ENCODE measurements at places on chromosomes 1 and 21.

- DNase-seq, result no peak
Observed at GRCh38 chr1:169472738-169473137, 13.0 kb downstream of the SLC19A2 start.

GRCh38 chr1:162823231-162823630, 32.7 kb downstream of the HSD17B7 start:
- no peak for DNase-seq

- DNase-seq, result no peak
Observed at GRCh38 chr1:7636795-7637526, 134.1 kb upstream of the VAMP3 start.

DNA sequence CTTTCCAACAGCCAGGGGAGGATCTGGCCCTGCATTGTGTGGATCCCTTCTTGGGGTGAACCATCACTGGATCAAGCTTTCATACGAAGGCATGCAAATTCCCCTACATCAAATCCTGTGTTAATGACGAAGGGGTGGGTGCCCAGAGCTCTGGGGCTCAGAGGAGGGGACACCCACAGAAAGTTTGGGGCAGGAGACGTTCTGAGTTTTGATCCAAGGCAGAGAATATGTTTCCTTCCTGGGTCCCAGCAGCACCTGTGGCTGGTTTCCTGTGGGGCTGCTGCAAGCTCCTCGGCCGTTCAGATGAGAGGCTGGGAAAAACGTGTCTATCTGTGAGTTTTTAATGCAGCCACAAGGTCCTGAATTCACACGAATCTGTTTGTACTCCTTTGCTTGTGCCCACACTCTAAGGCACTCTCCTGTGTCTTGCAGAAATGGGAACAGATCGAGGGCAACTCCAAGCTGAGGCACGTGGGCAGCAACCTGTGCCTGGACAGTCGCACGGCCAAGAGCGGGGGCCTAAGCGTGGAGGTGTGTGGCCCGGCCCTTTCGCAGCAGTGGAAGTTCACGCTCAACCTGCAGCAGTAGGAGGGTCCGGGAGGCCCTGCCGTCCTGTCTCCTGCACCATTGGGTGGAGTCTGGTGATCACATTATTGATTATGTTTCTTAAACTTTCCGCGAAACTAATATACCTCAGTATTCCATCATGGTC, 147.1 kb downstream of the PGBD5 start:
- DNase-seq, result no peak

DNA sequence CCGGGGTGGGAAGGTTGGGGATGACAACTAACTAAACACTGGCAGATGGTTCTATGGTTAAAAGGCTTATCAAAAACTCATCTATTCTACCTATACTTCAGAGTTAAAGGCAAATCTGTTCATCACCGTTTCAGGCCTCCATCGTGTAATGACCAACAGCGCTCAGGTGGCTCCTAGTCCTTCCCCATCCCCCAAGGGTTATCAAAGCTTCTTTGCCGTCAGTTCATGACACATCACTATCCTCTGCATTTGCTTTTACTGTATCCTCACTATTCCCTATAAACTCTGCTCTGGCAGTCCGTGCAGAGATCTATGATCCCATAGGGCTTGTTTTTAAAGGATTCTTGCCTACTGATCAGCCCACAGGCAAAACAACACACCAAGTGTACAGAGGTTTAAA, 8.2 kb downstream of the HMGN1 start:
- DNase-seq, result no peak

- DNase-seq, result peak; percentile 87
Observed at GRCh38 chr1:1630191-1630964, 1.6 kb upstream of the MMP23B start.

- DNase-seq, result no peak
Observed at GRCh38 chr1:2530513-2531361, 674 bp upstream of the HES5 start.

GRCh38 chr1:45246760-45247159, 40.4 kb upstream of the ZSWIM5 start:
- no peak for DNase-seq

- DNase-seq, result no peak
Observed at GRCh38 chr1:155001425-155001674, 1.3 kb upstream of the ZBTB7B start.

DNA sequence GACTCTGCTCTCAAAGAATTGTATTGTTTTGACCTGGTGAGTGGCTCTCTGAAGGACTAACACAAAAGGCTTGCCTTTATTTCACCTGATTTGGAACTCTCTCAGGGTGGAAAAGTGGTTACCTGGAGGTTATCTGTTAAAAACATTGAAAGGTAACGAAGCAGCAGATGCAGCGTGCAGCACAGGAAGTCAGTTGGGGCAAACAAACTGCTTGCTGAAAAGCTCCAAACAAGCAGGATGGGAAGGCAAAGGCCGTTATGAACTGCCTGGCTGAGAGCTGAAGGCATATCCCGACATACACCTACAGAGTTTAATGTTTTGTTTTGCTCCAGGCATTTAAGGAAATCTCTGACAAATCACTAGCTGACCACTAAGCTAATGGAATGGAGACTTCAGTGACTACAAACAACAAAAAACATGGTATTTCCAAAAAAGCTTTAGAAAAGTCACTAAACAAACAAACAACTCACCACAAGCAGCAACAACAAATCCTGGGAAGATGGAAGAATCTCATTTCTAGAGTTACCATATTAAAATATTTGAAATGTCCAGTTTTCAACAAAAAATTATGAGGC, 44.3 kb upstream of the BATF3 start:
- DNase-seq, result no peak

GRCh38 chr1:157932069-157932468, 61.4 kb upstream of the KIRREL1 start:
- DNase-seq, result no peak

DNA sequence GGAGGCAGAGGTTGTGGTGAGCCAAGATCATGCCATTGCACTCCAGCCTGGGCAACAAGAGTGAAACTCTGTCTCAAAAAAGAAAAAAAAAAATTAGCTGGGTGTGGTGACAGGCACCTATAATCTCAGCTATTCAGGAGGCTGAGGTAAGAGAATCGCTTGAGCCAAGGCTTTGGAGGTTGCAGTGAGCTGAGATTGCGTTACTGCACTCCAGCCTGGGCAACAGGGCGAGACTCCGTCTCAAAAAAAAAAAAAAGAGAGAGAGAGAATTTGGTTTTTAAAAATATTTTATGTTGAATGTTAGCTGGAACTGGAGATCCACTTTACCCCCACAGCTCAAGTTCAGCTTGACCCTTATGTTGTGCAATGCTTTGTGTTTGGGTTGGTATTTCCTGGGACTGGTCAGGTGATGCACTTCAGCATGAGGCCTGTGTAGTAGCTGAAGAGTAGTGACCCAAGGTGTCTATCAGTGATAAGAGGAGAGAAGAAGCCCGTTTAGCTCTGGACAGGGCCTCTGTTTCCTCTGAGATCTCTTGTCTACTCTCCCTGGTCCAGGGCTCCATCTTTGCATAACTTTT, 36.8 kb upstream of the MACF1 start:
- no peak for DNase-seq

DNA sequence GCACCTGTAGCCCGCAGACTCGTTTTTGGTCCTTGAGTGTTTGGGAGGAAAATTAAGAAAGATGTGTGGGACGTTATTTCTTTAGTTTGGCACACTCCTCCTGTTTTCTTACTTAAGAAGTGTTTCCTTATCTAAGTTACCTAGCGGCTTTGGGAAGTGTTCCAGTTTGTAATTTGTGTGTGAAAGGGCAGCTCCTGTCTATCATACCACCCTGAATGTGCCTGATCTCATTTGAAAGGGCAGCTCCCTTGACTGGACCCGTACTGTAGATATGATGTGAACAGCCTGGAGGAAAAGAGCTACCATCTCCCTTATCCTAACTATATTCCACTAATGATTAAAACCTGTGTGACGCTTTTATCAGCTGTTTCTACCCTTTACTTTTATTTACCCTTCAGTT, 314.3 kb downstream of the CHRM3 start:
- DNase-seq, result no peak

DNA sequence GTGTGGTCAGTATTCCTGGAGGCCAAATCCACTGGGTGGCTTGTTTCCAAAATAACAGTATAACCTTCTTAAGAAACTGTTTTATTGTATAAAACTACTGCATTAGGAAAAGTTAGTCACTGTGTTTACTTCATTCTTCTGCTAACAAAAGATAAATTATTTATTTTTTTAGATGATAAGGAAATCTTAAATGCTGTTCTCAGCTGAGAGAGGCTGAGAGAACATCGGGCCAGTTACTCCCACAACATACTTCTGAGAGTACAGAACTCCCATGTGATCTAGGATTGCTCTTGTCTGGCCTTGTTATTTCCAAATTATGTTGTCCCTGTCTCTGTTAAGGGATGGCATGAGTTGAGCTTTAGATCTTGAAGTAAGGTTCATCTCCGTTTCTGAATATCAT, 96.7 kb upstream of the CXADR start:
- no peak for DNase-seq

DNA sequence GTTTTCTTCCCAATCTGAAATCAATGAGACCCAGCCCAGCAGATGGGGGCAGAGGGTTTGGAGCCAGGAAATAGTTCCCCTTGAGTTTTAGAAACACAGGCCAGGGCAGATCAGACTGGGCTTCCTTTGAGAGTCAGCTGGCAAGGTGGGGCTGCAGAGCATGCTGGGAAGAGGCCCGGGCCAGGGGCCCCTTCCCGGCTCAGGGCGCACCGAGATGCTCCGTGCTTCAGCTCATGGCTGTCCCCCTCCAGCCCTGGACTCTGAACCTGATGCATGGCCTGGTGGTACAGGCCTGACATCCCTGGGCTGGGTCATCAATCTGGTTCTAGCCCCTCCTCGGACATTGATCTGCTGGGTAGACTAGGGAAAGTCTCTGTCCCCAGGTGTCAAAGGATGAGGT, 65.1 kb upstream of the RUNX3 start:
- DNase-seq, result no peak

DNA sequence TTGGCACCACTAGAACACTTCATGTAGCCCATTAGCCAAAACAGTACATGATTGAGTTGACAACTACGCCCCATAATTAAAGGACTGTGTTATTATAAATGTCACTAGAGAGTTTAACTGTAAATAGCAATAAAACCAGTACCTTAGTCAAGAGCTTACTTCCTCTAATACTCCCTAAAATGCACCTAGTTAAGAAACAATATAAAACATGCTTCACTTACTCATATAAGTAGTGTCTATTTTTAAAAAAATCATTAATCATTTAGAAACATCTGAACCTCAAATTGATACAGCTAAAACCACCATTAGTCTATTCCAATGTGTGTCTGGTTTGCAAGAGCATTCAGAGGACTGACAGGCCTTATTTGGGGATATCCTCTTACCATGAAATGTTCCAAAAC, 25.3 kb downstream of the PTP4A2 start:
- no peak for DNase-seq

GRCh38 chr1:165876121-165876520, 48.7 kb downstream of the UCK2 start:
- DNase-seq, result no peak

- no peak for DNase-seq
Observed at GRCh38 chr1:21337928-21338572, 47.8 kb upstream of the ECE1 start.

DNA sequence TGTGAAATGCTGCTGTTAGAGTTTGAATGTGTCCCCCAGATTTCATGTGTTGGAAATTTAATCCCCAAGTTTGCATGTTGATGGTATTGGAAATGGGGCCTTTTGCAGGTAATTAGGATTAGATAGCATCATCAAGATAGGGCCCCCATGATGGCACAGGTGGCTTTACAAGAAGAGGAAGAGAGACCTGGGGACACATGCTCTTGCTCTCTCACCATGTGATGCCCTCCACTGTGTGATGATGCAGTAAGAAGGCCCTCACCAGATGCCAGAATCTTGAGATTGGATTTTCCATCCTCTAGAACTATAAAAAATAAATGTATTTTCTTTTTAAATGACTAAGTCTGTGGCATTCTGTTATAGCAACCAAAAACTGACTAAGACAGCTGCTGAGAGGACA, 57.0 kb upstream of the NEK7 start:
- no peak for DNase-seq

DNA sequence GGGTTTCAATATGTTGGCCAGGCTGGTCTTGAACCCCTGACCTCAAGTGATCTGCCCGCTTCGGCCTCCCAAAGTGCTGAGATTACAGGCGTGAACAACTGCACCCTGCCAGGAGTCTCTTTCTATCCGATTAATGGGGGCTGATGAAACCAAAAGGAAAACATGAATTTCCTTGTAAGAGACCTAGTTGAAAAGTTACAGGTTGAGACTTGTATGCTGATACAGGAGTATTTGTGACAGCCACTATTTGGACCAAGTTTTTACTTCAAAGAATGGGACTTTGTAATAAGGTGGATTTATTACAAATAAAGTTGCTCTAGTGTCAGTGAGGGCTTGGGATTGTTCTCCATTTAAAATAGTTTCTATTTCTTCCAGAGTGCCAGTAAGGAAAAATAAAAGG, 43.6 kb upstream of the TMEM61 start:
- DNase-seq, result no peak

DNA sequence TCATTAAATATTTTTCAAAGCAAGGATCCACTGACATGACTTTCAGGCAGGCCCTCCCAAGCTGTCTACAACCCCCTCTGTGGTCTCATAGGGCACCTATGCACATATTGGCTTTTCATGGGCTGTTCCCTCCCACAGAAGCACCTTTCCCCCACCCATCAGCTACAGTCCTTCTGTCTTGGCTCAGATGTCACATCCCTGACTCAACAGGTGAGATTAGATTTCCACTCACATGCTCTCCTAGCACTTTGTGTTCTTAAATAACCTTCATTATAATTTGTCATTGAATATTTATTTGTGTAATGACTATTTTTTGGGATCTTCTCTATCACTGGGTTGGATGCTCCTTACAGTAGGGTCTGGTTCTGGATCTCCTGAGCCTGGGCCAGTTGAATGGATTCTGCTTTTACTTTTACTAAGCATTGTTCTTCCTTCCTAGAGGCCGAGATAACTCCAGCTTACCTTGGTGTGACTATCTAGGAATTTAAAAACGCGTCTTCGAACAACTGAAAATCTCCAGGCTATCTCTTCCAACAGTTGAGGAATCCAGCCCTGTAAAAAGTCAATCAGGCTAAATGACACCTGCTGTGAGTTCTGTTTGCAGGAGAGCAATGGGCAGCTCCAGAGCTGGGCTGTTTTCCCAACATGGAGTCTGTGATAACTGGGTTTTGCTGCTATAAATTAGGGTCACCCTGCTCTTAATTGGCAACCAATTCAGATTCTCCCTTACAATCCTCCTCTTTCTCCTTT, 16.2 kb downstream of the ROR1 start:
- no peak for DNase-seq

DNA sequence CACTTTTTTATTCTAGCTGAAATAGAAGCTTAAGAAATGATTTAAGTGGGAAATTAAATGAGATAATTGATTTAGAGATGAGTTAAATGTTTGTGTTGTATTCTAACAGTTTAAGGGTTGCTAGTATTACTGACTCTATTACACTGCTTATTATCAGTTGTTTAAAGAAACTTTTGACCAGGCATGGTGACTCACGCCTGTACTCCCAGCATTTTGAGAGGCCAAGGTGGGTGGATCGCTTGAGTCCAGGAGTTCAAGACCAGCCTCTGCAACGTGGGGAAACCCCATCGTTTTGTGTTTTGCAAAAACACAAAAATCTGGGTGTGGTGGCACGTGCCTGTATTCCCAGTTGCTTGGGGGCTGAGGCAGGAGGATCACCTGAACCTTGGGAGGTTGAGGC, 14.2 kb downstream of the CLIC4 start:
- DNase-seq, result no peak

GRCh38 chr1:222387007-222387814, 160.7 kb downstream of the HHIPL2 start:
- no peak for DNase-seq
